ENCODE measurements at places on chromosomes 5 and 9. TPM values are rescaled to one million over a fixed set of nuclear protein-coding genes. Genes with fewer than 3 reads are reported as not detected.

Gene ACTBL2
- not detected for total RNA-seq

Gene SHISAL2B
- total RNA-seq = not detected

Gene CATSPER3
- 0.29 TPM for total RNA-seq

Gene NANS
- 40.8 TPM for total RNA-seq

Gene WHRN
- total RNA-seq = 3.8 TPM

Gene RMRP
- total RNA-seq = 16,694 TPM

Gene FOXD4
- total RNA-seq = not detected

Gene FAM170A
- total RNA-seq = not detected

Gene PCDHB14
- 7.5 TPM for total RNA-seq

Gene CWC27
- total RNA-seq = 19.5 TPM

Gene C7
- total RNA-seq = 412 TPM

Gene HSD17B3
- total RNA-seq = 2.6 TPM

Gene MEIKIN
- total RNA-seq = 1.2 TPM

Gene ARID3C
- not detected for total RNA-seq

Gene IGIP
- 29.1 TPM for total RNA-seq

Gene PCDHGB7
- total RNA-seq = 12.7 TPM

Gene PCDHA7
- 0.57 TPM for total RNA-seq

Gene AP3S1
- 114 TPM for total RNA-seq

Gene FABP6
- not detected for total RNA-seq

Gene PCDHA1
- not detected for total RNA-seq

Gene CDC25C
- total RNA-seq = not detected

Gene CCNJL
- total RNA-seq = 3.5 TPM

Gene ZDHHC11
- 9.4 TPM for total RNA-seq

Gene CPLANE1
- total RNA-seq = 35.6 TPM

All from aorta (tissue), 5 donors.